ENCODE measurements at places on chromosomes 4 and X. TPM values are rescaled to one million over a fixed set of nuclear protein-coding genes. Genes with fewer than 3 reads are reported as not detected.

Gene STOX2
- 19.8 TPM for total RNA-seq

Gene DMRTC1
- total RNA-seq = not detected

Gene MGARP
- total RNA-seq = 2.4 TPM

Gene FAM9C
- not detected for total RNA-seq

Gene TLR3
- 0.38 TPM for total RNA-seq

Gene F8A2
- not detected for total RNA-seq

Gene TCEAL4
- total RNA-seq = 25.4 TPM

Gene FGF13
- total RNA-seq = 18.8 TPM

Gene NAAA
- total RNA-seq = 38.1 TPM

Gene ZNF157
- total RNA-seq = 1.5 TPM

Gene PRAF2
- total RNA-seq = 6.3 TPM

Gene TMEM128
- 22.7 TPM for total RNA-seq

GRCh38 chrX:155534800-155535199, 76.4 kb upstream of the F8A3 start:
- no peak for DNase-seq

GRCh38 chrX:49761481-49761880, 65.7 kb upstream of the PAGE1 start:
- peak; percentile 37 for DNase-seq

GRCh38 chr4:182553653-182554052, 310.5 kb downstream of the TENM3 start:
- peak; percentile 52 for DNase-seq

DNA sequence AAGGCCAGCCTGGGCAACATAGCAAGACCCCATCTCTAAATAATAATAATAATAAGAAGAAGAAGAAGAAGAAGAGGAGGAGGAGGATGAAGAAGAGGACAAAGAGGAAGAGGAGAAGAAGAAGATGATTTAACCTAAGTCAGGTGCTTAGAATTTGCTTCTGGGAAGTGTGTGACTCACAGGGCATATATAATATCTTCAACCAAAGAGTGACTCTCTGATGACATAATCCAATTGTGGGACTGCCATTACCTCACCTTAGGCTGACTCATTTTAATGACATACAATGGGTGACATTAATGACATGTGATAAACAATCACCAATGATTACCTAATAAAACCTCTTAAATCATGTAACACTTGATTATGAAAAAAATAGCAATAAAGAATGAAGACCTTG, 32.7 kb upstream of the MBTPS2 start:
- no peak for DNase-seq

- peak; percentile 85 for DNase-seq
Measured at GRCh38 chrX:106177106-106177981, 9.2 kb downstream of the PWWP3B start.

DNA sequence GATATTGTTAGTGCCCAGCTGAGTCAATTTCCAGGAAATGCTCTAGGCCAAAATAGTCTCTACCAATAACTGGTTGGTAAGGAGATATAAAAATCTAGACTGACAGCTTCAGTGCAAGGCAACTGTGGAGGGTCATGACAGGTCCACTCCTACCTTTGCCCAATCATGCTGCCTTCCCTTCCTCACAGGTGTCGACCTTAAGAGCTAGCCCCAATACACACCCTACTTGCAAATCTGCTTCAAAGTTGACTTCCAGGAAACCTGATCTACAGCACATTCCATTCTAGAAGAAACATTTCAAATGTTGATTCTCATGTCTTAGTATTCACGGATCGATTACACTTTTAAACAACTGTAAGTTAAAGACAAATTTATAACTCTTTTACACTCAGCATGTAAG, 1455.5 kb downstream of the TECRL start:
- peak; percentile 72 for DNase-seq

GRCh38 chr4:52551487-52551886, 107.6 kb downstream of the USP46 start:
- no peak for DNase-seq

DNA sequence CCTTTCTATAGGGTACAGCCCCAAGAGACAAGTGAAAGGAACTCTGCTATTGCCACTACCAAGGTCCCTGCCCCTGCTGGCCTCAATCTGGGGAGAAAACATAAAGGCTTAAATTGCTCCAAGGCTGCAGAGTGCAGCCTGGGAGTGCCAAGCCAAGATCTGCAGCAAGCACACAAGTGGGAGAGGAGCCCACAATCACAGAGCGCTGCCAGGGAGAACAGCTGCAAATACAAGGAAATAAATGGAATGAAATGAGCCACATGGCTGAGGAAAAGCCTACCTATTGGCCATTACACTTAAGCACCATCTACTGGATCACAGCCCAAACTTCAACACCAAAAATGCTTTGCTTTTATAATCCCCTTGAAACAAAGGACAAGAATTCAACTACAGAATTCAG, 582.4 kb downstream of the FAM133A start:
- no peak for DNase-seq

DNA sequence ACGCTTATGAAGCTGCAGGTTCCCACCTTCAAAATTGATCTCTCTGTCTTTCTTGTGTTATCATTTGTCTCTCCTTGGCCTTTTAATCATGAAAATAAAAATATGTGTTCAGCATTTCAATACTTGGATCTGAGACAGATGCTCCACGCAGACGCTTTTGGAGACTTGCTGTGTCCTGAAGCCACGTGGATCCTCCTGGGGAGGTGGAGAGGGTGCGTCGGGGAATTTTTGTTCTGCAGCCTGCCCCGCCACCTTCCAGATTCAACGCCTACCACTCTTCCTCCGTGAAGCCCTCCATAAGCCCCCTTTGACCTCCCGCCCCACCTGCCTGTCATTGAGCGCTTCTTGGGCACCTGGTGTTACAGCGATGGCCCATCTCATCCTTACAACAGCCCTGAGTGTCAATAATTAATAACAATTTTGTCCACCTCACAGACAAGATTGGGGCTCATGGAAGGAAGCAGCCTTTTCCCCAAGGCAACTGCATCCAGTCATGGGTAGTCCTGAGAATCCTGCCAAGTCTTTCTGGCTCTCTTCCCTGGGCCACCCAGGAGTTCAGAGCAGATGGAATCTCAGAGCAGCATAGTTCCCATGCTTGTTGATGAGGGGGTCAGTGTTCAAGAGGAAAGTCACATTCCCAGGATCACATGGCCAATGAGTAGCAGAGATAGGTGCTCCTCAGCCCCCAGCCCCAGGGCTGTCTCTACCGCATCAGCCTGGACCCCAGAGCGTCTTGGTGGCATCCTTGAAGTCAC, 172.6 kb upstream of the PSAPL1 start:
- no peak for DNase-seq

GRCh38 chrX:19602866-19603622, 87.7 kb upstream of the MAP3K15 start:
- no peak for DNase-seq

GRCh38 chr4:63085091-63085490, 1324.2 kb downstream of the TECRL start:
- no peak for DNase-seq

DNA sequence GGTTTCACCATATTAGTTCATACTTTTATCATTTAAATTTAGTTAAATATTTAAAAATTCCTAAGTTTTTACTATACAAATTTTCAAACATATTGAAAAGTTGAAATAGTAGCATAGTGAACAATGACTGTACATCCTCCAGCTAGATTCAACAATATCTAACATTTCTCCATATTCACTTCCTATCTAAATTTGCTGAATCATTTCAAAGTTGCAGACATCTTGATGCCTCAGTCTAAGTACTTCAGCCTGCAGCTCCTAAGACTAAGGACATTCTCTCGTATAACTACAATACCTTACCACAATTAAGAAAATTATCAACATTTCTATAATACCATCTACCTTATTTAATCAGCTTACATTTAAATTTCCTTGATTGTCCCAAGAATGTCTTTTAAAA, 132.7 kb downstream of the TMEM164 start:
- no peak for DNase-seq

- DNase-seq = no peak
Measured at GRCh38 chrX:10904220-10904619, 206.9 kb upstream of the HCCS start.

- DNase-seq = no peak
Measured at GRCh38 chr4:25953740-25954139, 39.7 kb downstream of the SMIM20 start.

- no peak for DNase-seq
Measured at GRCh38 chr4:153212736-153213135, 8.5 kb downstream of the TRIM2 start.

DNA sequence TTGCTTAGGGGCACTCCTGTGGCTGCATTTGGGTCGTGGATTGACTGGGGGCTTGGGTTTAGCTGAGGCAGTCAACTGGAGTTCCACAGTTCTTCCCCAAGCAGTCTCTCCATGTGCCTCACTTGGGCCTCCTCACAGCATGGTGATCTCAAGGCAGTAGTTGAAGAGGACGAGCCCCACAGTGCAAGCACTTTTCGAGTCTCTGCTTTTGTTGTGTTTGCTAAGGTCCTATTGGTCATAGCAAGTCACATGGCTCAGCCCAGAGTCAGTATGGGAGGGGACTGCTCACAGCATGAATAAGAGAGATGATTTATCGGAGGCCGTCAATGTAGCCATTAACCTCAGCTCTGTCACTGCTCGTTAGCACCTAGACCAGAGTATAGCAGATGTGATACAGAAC, 29.7 kb downstream of the BMX start:
- peak; percentile 12 for DNase-seq

GRCh38 chr4:93184053-93184452, 644.5 kb upstream of the ATOH1 start:
- no peak for DNase-seq

DNA sequence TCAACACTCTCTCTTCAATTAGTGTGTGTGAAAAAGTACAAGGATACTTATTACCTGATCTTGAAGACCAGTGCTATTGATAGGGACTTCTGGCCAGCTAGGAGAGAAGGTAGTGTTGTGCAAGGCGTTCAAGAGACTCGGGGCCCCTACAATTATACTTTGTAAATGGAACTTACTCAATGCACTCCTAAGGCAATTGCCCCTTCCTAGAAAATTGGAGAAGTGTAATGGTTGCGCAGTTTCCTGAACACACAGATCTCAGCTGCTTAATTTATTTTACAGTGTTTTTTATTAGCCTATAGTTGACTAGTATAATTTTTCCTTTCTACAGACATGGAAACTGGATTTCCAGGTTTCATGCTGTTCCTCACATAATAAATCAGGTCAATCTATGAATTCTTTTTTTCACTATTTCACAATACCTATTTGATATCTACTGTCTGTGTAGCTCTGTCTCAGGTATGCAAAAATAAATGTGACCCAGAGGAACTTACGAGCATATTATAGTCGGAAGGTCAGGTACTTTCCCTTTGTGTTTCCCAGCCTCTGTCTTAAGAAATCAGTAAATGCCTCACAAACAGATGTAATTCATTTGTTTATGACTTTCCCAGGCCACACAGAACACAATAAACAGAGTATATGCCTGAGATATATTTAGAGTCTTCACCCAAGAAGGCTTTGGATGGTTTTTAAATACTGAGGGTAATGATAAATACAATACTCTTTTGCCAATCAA, 89.1 kb upstream of the TET2 start:
- DNase-seq = no peak

DNA sequence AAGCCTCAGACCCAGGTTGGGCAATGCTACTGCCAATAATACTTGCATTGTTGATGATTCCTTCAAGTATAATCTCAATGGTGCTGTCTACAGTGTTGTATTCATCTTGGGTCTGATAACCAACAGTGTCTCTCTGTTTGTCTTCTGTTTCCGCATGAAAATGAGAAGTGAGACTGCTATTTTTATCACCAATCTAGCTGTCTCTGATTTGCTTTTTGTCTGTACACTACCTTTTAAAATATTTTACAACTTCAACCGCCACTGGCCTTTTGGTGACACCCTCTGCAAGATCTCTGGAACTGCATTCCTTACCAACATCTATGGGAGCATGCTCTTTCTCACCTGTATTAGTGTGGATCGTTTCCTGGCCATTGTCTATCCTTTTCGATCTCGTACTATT, 7.4 kb downstream of the LPAR4 start:
- DNase-seq = no peak

Measured in GM23338 (cell line).